MG63 (cell line): ENCODE measurements at places on chromosomes 3 and 15. TPM values are rescaled to one million over a fixed set of nuclear protein-coding genes. Genes with fewer than 3 reads are reported as not detected.
A peak's percentile ranks its signal among the peaks of the same experiment; 100 is the strongest.

- no peak for DNase-seq
These were observed 95.8 kb downstream of the BDH1 start for GRCh38 chr3:197460002-197460401.

The SOX14 gene
- total RNA-seq: not detected in 2 replicates

DNA sequence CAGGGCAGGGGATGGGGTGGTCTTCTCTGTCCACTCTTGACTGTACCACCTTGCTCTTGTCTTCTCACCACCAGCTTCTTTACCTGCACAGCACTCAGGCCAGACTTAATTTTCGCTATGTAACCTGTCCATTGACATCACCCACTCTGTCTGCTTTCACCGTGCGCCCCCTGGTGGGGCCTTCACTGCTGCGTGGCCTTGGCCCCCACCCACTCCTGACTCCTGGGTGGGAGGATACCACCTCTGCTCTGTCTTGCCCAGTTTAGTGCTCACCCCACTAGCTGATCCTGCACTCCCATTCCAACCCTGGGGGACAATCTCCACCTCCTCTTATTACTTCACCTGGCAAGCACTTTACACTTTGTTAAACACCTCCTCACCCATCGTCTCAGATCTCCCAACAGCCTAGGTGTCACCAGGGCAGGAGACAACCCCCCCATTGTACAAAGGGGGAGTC is 17.7 kb downstream of the PTH1R start:
- DNase-seq: peak; percentile 29

The IMPG2 gene
- under 0.01 and 0.89 TPM in 2 replicates for total RNA-seq

The ABI3BP gene
- 1.1 and 2.1 TPM in 2 replicates for total RNA-seq

The SLC22A13 gene
- total RNA-seq: not detected in 2 replicates

The FBXW12 gene
- not detected in 2 replicates for total RNA-seq

GRCh38 chr3:182214416-182214815 is 502.7 kb downstream of the SOX2 start:
- DNase-seq: no peak

GRCh38 chr3:150703299-150703755 is 393 bp downstream of the ERICH6 start:
- DNase-seq: no peak

The LRRN1 gene
- total RNA-seq: not detected in 2 replicates

The NOX5 gene
- total RNA-seq: not detected in 2 replicates
